ENCODE measurements at places on chromosomes 13 and 19. TPM values are rescaled to one million over a fixed set of nuclear protein-coding genes. Genes with fewer than 3 reads are reported as not detected.

Gene CEACAM6
- not detected for total RNA-seq

Gene ZNF66
- 6.9 TPM for total RNA-seq

Gene PRTN3
- total RNA-seq, result not detected

Gene SMAD9
- not detected for total RNA-seq

Gene PTPRH
- not detected for total RNA-seq

Gene ZNF582
- 2.1 TPM for total RNA-seq

Gene SPRY2
- 1.3 TPM for total RNA-seq

Gene DNAAF3
- total RNA-seq, result not detected

Gene WDR87
- not detected for total RNA-seq

Gene EHD2
- total RNA-seq, result 0.10 TPM

Gene ZNF536
- not detected for total RNA-seq

Gene PSG7
- not detected for total RNA-seq

Gene CALR3
- 0.21 TPM for total RNA-seq

Gene CEACAM19
- total RNA-seq, result 0.13 TPM

Gene TSHZ3
- total RNA-seq, result 0.57 TPM

Gene ADGRE1
- total RNA-seq, result 0.44 TPM

Gene SDHAF1
- total RNA-seq, result 22.6 TPM

Gene FXYD7
- total RNA-seq, result not detected

Gene METTL21C
- not detected for total RNA-seq

Gene THOP1
- 189 TPM for total RNA-seq

Gene GRK1
- not detected for total RNA-seq

Gene TNNI3
- not detected for total RNA-seq

Gene GPI
- 675 TPM for total RNA-seq

Gene ZFP28
- total RNA-seq, result 2.9 TPM

Gene NAPSA
- 43.1 TPM for total RNA-seq

Gene AXL
- total RNA-seq, result 0.08 TPM

Gene FCER2
- total RNA-seq, result 1.8 TPM

Gene ZNF628
- total RNA-seq, result 6.4 TPM

Gene IRS2
- total RNA-seq, result 1.0 TPM

Gene GADD45GIP1
- total RNA-seq, result 40.8 TPM

Gene ZNF493
- total RNA-seq, result 10.2 TPM
